GM04504 (cell line): ENCODE measurements at places on chromosomes 2 and 18.
A peak's percentile ranks its signal among the peaks of the same experiment; 100 is the strongest.

- DNase-seq = no peak
Measured at GRCh38 chr18:28095041-28095440, 81.9 kb downstream of the CDH2 start.

DNA sequence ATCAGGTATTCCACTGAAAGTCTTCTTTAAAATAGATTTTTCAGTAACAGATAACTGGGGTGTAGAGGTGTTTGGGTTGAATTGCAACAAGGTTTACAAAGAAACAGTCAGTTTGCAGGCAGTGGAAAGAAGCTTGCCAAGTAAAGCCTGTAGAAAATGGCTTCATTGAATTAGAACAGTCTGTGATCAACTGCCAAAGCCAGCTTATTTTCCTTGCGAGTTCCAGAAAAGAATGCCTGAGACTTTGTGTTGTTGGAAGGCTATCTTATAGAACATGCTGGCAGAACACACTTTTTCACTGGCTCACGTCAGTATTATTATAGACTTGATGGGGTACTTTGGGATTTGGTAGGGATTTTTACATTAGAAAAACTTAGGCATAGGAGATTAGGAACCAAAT is 601.0 kb downstream of the XIRP2 start:
- DNase-seq = no peak

- DNase-seq = no peak
Measured at GRCh38 chr2:136208682-136209420, 90.9 kb upstream of the CXCR4 start.

DNA sequence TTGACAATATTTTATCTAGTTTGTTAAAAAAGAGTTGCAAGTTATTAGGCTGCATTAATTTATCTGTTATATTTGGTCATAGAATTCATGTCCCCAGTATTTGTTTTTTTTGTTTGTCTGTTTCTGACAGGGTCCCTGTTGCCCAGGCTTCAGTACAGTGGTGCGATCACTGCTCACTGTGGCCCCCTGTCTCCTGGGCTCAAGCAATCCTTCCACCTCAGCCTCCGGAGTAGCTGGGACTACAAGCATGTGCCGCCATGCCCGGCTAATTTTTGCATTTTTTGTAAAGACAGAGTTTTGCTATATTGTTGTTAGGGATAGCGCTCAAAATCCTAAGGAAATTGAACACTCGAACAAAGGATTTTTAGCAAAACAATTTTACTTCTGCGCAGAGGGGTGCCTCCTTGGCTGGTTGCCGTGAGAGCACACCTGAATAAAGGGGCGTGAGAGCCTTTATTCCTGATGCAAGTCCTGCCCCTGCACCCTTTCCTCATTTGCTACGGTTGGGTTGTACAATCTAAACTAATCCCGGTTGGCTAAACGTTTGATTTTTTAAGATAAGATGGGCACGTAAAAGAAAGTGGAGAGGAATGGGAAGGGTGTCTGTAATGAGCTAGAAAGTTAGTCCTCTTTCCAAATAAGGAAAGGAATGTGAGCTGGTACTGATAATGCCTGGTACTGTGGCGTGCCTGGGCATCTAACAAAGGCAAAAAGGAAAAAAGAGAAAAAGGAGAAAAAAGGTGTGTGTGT is 65.5 kb downstream of the COMMD1 start:
- DNase-seq = no peak

- DNase-seq = no peak
Measured at GRCh38 chr2:213067888-213068287, 83.5 kb downstream of the IKZF2 start.

DNA sequence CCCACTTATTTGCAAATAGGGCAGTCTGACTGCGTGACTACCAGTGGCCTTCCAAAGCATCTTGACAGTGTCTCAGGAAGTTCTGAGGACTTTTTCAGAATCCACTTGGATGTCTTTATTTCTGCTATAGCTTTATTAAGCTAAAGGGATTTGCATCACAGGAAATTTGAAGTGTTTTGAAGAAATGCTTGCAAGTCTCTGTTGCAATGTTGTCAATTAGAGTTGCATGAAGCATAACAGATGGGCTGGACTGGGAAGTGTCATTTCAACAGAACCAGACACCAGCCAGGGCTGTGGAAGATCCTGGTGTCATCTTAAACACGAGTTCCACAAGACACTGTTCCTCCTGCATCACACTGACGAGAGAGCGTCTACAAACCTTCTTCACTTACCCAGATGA is 224.5 kb downstream of the EN1 start:
- DNase-seq = no peak

DNA sequence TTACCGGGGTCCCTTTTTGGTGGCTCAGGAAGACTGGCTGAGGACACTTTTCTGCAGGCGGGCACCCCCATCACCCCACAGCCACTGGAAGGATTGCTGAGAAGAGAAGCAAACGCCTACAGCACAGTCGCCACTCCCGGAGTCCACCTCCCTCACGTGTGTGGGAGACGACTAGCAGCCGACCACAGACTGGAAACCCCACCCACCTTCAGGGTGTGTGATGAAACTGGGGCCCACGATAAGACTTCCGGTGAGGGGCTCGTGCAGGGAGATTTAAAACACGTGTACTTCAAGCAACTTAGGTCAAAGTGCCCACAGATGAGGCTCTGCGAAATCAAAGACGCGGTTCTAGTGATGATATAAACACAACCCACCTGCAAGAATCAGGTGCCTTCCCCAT is 26.3 kb downstream of the MBP start:
- no peak for DNase-seq

GRCh38 chr2:44100351-44100750 is 68.3 kb upstream of the PPM1B start:
- DNase-seq = peak; percentile 98

- peak; percentile 17 for DNase-seq
Measured at GRCh38 chr2:11292464-11293255, 51.8 kb downstream of the ROCK2 start.

- peak; percentile 11 for DNase-seq
Measured at GRCh38 chr2:67215214-67216055, 181.7 kb upstream of the ETAA1 start.

DNA sequence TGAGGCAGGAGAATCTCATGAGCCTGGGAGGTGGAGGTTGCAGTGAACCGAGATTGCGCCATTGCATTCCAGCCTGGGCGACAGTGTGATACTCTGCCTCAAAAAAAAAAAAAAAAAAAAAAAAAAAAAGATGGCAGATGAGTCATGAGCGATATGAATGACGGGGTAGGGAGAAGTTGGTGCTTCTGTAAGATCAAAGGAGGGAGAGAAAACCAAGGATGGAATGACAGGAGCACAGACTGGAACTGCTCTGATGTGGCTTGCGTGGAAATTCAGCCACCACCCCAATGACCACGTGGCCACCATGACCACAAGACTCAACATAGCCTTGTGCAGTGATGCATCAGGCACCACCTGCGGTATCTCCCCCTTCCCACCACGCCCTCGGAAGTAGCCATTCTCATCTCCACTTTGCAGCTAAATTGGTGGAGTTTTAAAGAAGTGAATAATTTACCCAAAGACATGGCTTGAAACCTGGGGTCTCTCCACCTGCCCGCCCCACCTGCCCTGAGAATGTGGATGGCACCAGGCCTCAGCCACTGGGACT is 96.0 kb downstream of the ACKR3 start:
- no peak for DNase-seq

GRCh38 chr2:126729896-126730295 is 73.9 kb downstream of the GYPC start:
- DNase-seq = no peak

DNA sequence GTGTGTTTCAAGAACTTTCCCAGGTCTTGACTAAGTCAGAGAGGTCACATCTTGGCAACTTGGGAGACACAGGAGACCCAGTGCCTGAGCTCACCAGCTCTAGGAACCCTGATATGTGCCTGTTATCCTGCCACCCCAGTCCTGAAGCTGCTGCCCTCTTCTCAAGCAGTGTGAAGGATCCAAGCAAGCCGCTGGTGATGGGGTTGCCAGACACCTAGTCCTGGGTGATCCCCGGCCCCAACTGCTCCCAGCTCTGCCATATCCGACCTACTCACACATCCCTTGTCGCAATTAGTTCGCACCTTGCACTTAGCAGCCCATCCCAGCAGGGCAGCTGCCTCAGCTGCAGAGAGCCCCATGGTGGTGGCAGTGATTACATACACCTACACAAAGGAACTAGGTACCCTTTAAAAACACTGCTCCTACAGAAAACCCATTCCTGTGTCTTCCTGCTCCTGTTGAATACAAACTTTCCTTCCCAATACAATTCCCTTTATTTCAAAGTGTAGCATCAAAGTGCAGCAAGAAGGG is 247.2 kb upstream of the RAB12 start:
- DNase-seq = no peak

- DNase-seq = no peak
Measured at GRCh38 chr2:208620487-208620978, 213.9 kb downstream of the PTH2R start.

DNA sequence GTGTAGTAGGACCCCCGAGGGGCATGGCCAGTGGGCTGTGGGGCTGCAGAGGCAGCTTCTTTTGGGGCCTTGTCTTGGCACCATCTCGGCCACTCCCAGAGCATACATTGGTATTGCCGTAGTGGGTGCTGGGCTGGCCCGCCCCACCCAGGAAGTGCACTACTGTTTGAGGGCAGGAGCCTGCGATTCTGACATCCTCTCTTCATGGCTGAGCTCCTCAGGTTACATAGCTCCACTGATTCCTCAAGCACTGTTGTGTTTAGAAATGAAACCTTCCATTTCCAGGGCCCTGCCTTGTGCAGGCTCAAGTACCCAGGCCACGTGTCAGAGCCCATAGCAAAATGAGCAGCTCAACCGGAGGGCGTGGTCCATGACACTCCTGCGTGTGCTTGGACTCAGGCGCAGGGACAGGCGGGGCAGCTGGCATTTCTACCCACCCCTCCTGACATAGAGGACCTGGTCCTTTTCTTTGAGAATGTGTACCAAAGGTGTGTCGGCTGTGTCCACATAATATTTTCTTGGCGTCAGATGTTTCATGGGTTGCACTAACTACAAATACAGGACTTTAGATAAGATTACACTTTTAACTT is 67.9 kb downstream of the DGKD start:
- no peak for DNase-seq

GRCh38 chr2:236852977-236853374 is 232.7 kb upstream of the COPS8 start:
- DNase-seq = no peak

GRCh38 chr2:120348134-120348736 is 2.3 kb downstream of the INHBB start:
- DNase-seq = no peak
